ENCODE measurements at places on chromosomes 13 and 19. TPM values are rescaled to one million over a fixed set of nuclear protein-coding genes. Genes with fewer than 3 reads are reported as not detected.

DNA sequence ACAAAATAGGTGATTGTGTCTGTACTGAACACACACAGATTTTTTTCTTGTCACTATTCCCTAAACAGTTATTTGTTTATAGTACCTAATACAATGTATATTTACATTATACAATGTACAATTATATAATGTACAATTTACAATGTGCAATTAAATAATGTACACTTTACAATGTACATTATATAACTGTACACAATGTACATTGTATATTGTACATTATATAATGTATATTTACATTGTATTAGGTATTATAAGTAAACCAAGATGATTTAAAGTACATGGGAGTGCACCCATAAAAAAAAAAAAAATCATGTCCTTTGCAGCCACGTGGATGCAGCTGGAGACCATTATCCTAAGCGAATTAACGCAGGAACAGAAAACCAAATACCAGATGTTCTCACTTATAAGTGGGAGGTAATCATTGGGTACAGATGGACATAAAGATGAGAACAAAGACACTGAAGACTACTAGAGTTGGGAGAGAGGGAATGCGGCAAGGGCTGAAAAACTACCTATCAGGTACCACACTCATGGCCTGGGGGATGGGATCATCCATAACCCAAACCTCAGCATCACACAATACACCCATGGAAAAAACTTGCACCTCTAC is 68.1 kb downstream of the ABCC4 start:
- no peak for DNase-seq

DNA sequence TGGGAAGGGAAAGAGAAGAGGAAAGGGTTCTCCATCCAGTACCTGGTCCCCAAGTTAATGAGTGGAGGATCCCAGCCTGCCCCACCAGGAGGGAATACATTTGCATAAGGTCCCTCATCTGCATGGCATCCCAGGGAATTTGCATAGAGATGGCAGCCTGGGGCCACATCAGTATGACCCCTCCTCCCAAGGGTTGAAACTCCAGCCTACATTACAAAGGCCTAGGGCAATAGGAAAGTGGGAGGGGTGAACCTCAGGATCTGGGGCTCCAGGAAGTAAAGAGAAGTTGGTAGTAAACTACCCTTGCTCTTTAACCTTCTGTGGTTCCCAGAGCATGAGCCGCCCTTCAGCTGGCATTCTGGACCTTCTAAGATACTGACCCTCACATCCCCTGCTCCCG is 6.8 kb upstream of the NECTIN2 start:
- DNase-seq = no peak

The SARS2 gene
- 18.8 TPM for total RNA-seq

GRCh38 chr19:47613165-47614020 is 4.5 kb downstream of the BICRA start:
- DNase-seq = no peak

DNA sequence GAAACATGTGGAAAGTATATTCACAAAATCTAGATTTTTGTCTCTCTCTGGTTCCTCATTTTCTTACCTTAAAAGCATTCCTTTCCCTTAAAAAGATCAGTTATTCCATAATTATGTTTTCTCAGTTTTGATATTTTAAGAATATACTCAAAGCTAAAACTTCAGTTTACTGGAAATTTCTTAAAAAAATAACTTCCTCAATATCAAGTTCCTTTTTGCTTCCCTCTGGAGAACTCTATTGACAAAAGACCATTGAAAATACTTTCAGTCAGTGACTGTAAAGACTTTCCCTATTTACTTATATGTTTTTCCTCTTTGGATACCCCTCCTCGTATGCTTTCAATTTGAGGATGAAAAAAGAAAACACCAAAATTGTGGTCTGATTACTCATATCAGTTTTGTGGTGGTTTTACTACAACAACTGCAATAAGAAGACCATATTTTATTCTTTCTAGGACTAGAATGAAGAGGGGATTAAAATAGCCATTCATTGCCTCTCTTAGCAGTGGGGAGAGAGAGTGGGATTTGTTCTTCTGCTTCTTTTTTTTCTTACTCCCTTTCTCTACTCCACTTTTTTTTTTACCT is 113.2 kb downstream of the ESD start:
- no peak for DNase-seq

- no peak for DNase-seq
These were observed 181.9 kb upstream of the EDNRB start for GRCh38 chr13:78100486-78100885.

- no peak for DNase-seq
These were observed 77.3 kb downstream of the ZIC5 start for GRCh38 chr13:99894105-99894839.

The IZUMO1 gene
- total RNA-seq = 0.28 TPM

GRCh38 chr13:112249644-112250610 is 126.2 kb upstream of the SPACA7 start:
- no peak for DNase-seq

The RANBP3 gene
- 67.7 TPM for total RNA-seq

GRCh38 chr13:30824651-30825050 is 81.4 kb upstream of the MEDAG start:
- DNase-seq = no peak

- peak; percentile 60 for DNase-seq
These were observed 737 bp upstream of the ZNF181 start for GRCh38 chr19:34733266-34733745.

- no peak for DNase-seq
These were observed 2.3 kb upstream of the U2AF2 start for GRCh38 chr19:55652311-55653128.

DNA sequence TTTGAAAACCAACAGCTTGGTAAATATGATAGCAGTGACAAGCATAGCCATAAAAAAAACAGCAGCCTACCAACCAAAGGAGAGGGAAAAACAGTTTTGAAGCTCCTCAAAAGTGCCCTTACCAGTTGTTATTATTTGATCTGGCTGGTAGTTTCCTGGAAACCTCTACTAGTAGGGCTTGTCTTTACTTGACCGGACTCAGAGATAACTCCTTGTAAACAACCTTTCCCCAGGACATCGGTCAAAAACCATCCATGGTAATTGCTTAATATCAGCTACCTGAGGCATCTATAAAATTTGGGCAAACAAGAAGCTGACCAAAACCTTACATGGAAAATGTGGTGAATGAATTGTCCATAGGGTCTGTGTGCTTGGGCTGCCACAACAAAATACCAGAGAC is 210.9 kb downstream of the FGF14 start:
- no peak for DNase-seq

The GPR12 gene
- 0.15 TPM for total RNA-seq

The ZNF580 gene
- total RNA-seq = 21.1 TPM

GRCh38 chr13:22047082-22047784 is 376.4 kb downstream of the FGF9 start:
- no peak for DNase-seq

All from heart left ventricle (tissue), 16 donors.